Stimulated activated CD4-positive, alpha-beta T cell treated with anti-CD3 and anti-CD28 coated beads, Interleukin-12 subunit alpha, Interleukin-12 subunit beta, amount 100 ng/mL, for 4 hours (primary cell): ENCODE measurements at places on chromosomes 6 and 20.
A peak's percentile ranks its signal among the peaks of the same experiment; 100 is the strongest.

- no peak for DNase-seq
Observed at GRCh38 chr6:45737331-45738056, 278.2 kb downstream of the CLIC5 start.

DNA sequence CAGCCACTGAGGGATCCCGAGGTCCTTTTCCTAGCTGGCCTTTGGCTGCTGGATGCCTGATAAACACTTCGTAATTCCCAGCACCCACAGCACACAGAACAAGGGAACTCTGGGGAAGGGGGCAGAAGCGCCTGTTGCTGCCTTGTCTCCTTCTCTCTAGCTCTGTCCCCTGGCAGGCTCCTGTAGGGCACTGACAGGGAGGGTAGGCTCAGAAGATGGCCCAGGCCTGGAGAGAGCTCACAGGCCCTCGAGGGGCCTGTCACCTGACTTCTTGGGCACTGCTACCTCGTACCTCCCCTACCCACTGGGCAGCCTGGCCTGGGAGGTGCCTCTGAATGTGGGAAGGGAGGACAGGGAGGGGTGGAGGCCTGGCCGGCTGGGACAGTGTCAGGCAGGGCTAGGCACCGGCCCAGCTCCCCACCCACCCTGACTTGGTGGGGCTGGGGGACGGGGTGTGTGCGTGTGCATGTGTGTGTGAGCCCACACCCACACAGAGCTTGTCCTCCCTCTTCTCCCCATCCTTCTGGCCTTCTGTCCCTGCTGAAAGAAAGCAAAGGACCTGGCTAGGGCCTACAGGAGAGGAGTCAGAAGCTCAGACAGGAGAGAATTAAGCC, 18.1 kb downstream of the C6orf132 start:
- no peak for DNase-seq

DNA sequence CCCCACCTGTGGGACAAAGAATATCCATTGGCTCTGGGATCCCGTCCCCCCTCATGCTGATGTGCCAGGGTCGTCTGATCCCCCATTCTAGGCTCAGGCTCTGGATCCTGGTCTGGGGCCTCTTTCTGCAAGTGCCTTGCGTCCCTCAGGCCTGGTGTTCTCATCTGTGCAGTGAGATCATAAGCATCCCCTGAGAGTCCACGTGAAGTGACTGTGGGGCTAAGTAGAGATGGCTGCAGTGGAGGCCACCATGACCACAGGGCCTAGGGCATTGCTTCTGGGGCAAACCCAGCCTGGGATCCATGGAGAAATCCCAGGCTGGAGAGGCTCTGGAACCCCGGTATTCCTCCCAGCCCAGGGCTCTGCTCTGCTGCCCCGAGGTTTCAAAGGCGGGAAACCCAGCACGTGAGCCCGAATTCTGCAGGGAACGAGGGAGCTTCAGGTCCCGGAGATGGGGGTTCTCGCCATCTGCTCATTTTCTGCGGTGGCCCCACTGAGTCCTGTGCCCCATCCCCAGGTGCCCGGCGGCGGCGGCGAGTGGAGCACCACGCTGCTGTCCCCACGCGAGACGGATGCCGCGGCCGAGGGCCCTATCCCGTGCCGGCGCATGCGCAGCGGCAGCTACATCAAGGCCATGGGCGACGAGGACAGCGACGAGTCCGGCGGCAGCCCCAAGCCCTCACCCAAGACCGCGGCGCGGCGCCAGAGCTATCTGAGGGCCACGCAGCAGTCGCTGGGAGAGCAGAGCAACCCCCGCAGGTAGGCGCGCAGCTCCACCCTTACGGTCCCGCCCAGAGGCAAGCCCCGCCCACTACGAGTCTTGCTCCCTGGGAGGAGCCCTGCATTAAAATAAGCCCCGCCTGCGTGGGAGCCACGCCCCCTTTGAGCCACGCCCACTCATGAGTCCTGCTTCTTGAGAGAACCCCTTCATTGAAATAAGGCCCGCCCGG, 105.5 kb upstream of the MYL9 start:
- peak; percentile 82 for DNase-seq

DNA sequence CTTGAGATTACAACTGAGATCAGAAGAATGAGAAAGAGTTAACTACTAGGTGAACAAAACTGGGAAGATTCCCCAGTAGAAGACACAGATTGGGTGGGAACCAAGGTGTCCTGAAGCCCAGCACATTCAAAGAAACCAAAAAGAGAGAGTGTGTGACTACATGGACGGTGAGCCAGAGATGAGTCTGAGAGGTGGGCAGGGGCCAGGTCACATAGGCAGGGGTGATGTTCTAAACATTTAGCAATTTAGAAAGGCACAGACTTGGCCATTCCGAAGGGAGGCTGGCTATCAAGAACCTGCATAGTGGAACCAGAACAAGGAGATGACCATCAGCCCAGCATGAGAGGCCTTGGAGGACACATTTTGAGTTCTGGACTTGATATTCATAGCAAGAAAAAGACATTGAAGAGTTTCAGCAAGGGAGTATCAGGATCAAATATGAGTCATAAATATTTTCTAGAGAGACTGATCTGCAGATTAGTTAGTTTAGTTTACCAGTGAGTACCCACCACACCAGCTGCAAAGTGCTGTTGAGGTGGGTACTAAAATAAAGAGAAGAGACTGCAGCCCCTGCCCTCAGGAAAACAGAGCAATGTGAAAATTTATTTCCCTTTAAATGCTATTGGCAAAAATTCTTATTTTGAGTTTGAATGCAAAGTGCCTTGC, 340.5 kb upstream of the PRDM1 start:
- no peak for DNase-seq

DNA sequence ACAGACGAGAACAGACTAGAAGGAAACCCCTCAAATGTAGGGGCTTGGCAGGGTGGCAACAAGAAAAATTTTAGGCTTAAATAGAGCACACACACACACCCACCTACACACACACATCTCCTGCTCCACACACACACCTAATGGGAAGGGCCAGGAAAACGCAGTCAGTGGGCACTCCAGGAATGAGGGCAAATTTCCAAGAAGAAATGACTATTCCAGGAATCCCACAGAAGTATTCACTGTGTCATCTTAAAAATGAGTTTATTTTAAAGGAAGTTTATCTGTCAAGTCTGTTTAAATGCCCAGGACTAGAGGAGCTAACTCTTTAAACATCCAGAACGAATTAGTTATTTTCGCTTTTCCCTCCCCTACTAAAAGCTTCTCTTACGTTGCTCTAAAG, 13.0 kb downstream of the ALDH8A1 start:
- DNase-seq = no peak

DNA sequence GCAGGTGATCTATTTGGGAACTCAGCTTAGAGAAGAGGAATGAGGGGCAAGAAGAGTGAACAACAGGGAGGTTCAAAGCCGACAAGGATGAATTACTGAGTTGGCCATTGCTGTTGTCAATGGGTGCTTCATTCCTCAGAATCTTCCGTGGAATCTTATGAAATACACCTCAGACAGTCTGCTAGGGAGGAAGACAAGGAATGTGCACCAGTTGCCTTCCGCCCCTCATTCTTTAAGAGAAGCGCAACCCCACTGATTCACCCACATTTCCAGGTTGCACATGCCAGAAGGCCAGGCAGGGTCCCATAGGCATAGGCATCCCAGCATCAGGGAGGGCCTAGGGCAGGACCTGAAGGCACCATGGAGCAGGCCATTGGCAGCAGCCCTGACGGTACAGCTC, 127.5 kb upstream of the TNFAIP3 start:
- DNase-seq = no peak

- no peak for DNase-seq
Observed at GRCh38 chr6:10659699-10660348, 34.6 kb downstream of the C6orf52 start.

DNA sequence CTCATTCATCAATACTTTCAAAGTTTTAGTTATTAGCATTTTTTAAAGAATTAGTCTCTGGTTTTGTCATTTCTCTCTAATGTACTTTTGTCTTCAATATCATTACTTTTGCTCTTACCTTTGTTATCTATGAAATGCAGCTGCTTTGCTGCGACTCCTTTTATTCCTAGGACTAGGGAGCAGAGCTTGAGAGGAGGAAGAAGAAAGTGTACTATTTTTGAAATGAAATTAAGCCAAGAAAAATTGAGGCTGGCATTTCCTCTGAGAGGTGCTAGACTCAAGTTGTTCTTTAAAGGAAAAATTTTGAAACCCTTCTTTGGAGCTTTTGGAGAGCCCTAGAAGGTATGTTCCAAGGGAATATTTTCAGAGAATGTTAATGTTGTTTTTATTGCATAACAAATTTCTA, 48.3 kb upstream of the MRAP2 start:
- no peak for DNase-seq

GRCh38 chr6:105432797-105433196, 29.9 kb upstream of the PREP start:
- DNase-seq = no peak

- no peak for DNase-seq
Observed at GRCh38 chr20:7031222-7031621, 263.7 kb downstream of the BMP2 start.

GRCh38 chr6:32132110-32132509, 2.0 kb upstream of the FKBPL start:
- DNase-seq = no peak

DNA sequence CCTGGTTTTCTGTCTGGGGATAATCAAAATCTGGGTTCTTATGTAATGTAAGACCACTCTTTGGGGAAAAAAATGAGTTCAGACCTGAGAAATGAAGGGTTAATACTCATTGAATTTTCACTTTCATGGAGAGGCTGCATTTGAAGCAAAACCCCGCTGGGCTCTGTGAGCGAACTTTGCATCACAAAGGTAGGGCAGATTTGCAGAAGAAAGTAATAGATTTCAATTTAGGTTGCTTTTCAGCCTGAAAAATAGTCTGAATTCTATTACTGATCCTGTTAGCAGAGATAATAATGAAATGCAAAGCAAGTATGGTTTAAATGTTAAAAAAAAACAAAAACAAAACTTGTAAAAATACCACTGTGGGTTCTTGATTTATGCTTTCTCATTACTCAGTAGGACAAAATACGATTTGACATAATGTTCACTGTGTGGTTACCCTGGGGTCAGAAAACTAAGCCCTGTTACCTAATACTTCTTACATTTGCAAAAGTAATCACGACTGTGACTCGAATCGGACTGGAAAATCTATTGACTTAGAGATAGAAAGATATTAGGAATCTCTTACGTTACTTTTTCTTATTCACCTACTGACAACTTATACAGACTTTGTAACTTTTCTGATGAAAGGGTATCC, 72.2 kb downstream of the UST start:
- DNase-seq = no peak

DNA sequence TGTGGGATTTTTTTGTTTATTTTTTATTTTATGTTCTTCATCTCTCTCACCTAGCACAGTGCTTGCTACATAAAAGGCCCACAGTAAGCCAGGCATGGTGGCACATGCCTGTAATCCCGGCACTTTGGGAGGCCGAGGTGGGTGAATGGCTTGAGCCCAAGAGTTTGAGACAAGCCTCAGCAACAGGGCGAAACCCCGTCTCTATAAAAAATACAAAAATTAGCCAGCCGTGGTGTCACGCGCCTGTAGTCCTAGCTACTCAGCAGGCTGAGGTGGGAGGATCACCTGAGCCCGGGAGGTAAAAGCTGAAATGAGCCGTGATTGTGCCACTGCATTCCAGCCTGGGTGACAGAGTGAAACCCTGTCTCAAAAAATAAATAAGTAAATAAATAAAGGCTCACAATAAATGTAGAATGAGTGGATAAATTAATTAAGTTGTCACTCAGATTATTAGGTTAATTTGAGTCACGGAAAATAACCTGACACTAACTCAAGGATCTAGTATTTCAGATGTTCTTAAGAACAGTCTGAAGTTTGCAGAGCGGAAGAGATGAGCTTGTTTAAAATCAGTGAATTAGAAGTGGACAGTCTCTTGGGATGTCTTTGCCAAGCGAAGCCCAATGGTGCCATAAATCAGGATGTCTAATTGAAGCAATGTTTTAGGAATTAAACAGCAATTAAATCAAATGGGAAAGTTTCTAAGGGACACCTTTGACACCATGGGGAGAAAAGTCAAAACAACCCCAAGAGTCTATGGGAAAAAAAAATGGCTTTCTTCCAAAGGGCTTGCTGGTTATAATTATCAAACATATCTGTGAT, 214.4 kb downstream of the ZNF217 start:
- DNase-seq = no peak

GRCh38 chr6:56909115-56909907, 45.6 kb upstream of the BEND6 start:
- DNase-seq = no peak

- no peak for DNase-seq
Observed at GRCh38 chr6:97215157-97215769, 67.8 kb downstream of the MMS22L start.

- no peak for DNase-seq
Observed at GRCh38 chr6:18488526-18489270, 101.5 kb downstream of the RNF144B start.

DNA sequence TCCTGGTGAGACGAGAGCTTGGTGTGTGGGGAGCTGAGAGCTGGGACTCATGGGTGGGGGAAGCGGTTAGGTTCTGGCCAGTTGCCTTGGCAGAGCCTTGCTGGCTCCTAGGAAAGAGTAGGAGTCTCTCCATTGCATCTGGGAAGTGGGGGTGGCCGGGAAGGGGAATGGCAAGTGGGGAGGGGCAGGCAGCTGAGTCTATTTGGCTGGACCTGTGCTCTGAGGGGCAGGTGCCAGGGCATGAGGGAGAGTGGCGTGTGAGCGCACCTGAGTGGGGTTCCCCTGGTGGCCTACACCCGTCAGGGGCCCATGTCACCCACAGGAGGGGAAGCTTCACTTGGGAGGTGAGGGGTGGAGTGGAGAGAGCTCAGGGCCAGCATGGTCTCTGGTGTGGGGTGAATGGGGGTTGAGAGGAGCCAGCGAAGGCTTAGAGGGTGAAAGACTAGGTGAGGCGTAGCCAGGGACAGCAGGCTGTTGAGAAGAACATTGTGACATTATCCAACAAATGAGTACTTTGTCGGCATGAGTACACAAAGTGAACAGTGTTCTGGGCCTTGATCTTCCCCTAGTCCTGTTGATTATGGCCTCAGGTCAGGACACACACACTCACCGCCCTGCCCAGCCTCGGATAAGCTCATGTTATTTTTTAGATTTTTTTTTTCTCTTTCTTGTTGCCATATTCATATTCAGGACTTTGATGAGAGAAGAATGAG, 59.8 kb downstream of the FAM120B start:
- DNase-seq = no peak

DNA sequence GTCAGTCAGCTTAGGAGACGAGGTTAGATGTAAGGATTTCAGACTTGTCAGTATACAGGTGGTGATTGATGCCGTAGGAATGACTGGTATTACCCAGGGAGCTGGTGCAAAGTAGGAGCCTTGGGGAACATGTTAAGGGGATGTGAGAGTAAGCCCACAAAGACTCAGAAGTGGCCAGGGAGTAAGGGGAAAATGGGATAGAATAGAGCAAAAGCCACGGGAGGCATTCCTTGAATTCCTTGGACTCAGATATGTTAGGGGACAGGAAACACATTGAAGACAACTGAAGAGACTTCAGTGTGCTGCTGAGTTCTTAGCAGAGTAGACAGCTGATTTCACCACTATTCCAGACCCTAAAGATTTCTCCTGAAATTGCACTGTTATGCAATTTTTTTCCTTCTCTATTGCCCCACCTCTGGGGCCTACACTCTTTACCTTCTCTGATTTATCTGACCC, 1.2 kb upstream of the ACAT2 start:
- no peak for DNase-seq

GRCh38 chr6:50549026-50549425, 164.3 kb upstream of the TFAP2D start:
- DNase-seq = no peak
